ENCODE measurements at places on chromosomes 11 and 22. TPM values are rescaled to one million over a fixed set of nuclear protein-coding genes. Genes with fewer than 3 reads are reported as not detected.

Gene WNT11
- total RNA-seq, result not detected

Gene ZC3H12C
- total RNA-seq, result 0.35 TPM

Gene YPEL4
- not detected for total RNA-seq

Gene C11orf16
- not detected for total RNA-seq

Gene NCAM1
- total RNA-seq, result 0.73 TPM

Gene CALCA
- total RNA-seq, result not detected

Gene MMP3
- total RNA-seq, result not detected

Gene SLC17A6
- total RNA-seq, result not detected
